ENCODE measurements at places on chromosomes 6 and 20.

DNA sequence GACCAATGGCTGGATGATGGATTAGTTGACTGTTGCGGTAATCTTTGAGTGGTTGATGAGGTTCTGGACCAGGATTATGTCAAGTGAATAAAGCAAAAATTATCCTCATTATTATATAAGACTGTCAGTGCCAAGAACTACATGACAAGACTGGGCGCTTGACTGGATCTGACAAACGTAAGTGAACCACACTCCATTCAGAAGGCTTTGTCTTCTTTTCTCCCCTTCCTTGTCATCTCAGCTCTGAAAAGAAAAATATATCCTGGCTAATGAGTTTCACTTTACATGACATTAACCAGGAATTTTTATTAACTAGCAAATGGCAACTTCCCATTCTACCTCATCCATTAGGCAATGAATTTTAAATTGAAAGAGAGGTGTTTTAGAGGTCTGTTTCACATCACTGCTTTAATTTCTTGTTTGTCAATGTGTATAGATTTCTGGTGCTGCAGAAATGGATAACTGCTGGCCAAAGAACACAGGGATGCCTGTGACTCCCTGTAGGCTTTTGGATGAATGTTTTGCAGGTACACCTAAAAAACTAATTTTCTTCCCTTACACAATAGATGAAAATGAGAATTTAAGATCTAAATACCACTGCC, 150.1 kb downstream of the ELOVL4 start:
- DNase-seq: no peak

DNA sequence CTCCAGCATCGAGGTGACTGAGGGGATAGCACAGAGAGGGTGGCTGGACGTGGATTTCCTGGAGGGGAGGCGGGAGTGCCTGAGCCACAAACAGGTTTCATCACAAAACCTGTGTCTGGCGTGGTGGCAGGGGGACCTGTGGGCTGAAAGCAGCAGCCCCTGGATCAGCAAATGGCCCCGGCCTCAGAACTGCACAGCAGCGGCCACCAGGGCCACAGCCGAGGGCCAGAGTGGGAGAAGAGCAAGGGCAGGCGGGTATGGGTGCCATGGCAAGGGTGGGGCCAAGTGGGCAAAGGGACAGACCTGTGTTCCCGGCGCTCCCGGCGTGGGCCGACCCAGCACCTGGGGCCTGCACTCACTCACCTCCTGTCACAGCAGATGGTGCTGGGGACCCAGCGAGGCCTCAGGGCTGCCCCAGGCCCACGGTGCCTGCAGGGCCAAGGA, 19.0 kb downstream of the NTSR1 start:
- no peak for DNase-seq

DNA sequence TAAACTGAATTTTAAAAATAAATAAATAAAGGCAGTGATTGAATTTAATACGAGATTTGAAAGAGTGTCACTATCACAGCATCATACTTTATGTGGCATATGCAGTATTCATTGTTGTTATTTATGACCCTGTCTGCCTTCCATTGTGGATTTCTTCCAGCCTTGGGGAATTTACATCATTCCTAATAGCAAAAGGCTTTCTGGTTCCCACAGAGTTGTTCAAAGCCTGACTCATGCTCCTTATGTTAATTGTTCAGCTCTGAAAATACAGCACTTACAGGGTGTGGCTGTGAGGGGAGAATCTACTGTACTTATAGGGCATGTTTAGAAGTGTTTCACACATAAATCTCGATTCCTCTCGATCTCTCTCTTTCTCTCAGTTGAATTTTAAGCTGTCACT, 54.4 kb downstream of the JAG1 start:
- DNase-seq: no peak

DNA sequence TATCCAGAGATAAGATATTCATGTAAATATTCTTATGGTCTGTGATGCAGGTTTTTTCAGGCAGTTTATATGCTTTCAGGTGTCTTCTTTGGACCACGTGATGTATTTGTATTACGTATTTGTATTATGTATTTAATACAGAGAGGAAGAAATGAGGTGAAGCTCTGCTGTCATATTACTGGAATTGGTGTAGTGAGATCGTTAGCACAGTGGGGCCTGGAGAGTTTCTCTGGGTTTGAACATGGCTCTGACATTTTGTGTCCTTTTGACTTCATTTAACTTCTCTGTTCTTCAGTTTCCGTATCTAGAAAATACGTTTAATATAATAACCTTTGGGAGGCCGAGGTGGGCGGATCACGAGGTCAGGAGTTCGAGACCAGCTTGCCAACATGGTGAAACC, 1.6 kb upstream of the PRIM2 start:
- no peak for DNase-seq
